NCI-H524 treated with DMSO at 0.1 percent for 48 hours (cell line): ENCODE measurements at places on chromosomes 5 and 9.

GRCh38 chr5:14131855-14132503 is 11.2 kb upstream of the TRIO start:
- no peak for DNase-seq

DNA sequence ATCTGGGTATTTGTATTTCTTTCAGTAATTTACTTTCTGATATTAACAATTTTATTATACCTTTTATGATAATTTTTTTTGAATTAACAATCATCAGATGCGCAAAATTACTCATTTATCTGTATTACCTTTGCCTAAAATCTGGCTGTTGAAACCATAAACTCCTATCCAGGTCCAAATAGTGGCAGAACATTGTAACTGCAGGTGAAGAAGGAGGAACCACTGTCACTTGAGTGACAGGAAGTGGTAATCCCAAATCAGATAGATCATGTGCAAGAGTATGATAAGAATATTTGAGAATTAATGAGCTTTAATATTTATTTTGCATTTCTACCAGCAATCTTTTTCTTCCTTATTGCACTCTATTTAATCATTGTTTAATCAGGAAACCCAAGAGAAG is 139.3 kb upstream of the TLE4 start:
- no peak for DNase-seq

DNA sequence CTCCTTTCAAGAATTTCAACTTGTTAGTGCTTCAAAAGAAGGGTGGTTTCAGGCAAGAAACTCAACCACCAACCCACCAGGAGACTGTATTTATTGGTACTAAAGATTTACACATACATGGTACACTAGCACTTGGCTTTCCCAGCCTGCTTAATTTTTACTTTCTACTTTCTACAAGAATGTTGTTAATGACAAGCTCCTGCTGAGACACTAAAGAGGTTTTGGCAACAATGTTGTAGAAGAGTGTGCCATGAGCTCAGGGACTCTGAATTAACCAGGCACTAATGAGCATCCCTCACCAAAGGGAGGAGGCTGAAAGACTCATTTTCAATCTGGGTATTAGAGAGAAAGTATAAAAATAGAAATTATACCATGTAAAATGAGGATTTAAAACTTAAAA is 195.0 kb downstream of the KIAA0825 start:
- no peak for DNase-seq

DNA sequence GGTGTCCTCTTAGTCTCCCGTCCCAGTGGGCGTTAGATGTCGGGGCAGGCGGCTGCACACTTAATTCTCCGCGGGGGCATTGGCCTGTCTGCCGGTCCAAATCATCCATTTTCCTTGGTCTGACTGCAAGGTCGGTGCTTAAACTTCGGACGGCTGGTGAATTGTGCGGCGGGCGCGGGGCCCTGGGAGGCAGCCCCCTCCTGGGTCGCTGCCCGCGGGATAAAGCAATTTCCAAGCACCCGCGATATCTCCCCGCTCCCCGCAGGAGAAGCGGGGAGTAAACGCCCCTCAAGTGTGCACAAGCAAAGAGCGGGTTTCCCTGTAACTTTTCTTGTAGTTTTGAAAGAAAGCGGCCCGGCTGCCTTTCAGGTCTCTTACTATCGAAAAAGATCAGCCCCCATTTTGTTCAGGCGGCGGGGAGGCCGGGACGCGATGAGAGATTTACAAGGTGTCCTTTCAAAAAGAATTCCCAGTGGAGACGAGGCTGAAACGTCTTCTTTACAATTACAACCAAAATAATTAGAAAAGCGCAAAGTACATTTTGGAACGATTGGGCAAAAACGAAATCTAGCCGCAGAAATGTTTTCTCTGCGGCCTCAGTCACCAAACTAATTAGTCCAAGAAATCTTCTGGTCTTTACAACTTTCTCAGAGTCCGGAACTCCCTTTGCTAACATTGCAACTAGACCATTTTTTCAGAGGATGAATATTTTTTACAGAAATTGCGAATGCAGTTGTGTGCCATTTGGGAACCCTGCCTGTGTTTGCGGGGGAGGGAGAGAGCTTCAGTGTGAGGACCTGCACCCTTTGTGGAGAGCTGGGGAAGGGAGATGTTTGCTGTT is 1.8 kb downstream of the IRX1 start:
- no peak for DNase-seq

DNA sequence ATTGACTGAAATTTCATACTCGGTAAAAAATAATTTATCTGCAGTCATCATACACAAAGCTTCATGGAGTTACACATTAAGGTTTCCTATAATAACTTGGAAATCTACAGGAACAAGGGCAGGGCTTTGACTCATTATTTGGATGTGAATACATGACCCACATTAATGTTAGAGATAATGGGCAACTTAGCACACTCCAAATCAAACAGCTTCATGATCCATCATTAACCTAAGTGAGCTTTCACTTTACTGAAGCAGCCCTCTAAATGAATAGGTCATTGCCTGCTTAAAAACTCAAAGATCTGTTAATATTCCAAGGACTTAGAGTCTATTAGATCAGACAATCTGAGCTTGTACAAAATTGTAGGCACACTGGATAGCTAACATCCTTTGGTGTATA is 9.0 kb downstream of the CDH12 start:
- no peak for DNase-seq
